Muscle of arm (tissue), 14 donors: ENCODE measurements at places on chromosomes 3 and 15.

- DNase-seq, result peak; percentile 38
These were observed 1.1 kb upstream of the TRIM71 start for GRCh38 chr3:32816439-32817256.

GRCh38 chr15:38714309-38715072, 149.9 kb upstream of the RASGRP1 start:
- peak; percentile 33 for DNase-seq

DNA sequence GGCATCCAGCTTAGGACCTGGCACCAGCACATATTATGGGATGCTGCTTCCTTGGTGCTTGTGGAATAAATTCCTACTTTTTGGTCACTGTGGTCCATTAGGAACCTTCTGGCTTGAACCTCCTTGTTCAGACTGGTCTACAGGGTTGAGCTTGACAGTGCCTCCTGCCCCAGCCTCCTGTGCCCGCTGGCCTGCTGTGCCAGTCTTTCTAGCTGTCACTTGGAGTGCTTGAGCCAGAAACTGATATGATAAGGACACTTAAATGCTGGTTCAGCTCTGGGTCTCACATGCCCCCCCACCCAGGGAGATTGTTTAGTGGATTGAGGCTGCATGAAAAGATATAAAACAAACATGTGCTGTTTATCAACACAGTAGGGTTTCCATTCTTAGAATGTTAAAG, 147.8 kb downstream of the SLCO3A1 start:
- DNase-seq, result no peak

- peak; percentile 46 for DNase-seq
These were observed 473.8 kb downstream of the TAFA4 start for GRCh38 chr3:68458581-68458980.

DNA sequence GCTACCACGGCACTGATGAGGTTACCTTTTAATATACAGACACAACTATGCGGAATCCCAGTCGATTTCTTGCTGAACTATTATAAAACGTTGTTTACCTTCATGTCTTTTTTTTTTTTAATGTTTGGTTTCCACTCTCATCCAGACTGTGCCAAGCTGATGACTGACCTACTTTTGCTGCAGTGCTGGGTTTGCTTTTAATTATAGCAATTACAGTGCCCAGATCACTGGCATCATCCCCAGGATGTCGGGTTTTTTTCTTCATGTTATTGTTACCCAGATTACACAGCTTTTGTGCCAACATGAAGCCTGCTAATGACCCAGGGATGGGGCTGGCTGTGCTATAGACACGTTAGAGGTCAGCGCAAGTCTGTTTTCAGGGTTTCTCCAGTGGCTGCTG, 294.0 kb upstream of the ATP10A start:
- no peak for DNase-seq

DNA sequence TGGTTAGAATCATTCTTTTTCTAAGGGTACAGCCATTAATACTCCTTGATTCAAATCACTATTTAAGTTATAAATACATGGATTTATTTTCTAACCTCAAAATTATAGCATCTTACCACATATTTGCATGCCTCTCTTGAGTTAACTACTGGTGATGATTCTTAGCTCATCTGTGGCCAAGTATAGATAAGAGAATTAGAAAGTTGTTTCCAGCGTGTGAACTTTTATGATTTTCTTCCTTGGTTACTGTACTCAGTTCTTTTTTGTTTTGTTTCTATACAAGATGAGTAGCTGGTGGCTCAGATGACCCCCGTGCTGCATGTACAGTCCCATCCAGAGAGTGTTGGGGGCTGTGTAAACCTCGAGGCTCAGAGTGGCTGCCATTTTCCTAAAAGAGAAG, 124.6 kb downstream of the IGF1R start:
- no peak for DNase-seq

GRCh38 chr15:94670438-94671034, 439.2 kb downstream of the MCTP2 start:
- peak; percentile 59 for DNase-seq

DNA sequence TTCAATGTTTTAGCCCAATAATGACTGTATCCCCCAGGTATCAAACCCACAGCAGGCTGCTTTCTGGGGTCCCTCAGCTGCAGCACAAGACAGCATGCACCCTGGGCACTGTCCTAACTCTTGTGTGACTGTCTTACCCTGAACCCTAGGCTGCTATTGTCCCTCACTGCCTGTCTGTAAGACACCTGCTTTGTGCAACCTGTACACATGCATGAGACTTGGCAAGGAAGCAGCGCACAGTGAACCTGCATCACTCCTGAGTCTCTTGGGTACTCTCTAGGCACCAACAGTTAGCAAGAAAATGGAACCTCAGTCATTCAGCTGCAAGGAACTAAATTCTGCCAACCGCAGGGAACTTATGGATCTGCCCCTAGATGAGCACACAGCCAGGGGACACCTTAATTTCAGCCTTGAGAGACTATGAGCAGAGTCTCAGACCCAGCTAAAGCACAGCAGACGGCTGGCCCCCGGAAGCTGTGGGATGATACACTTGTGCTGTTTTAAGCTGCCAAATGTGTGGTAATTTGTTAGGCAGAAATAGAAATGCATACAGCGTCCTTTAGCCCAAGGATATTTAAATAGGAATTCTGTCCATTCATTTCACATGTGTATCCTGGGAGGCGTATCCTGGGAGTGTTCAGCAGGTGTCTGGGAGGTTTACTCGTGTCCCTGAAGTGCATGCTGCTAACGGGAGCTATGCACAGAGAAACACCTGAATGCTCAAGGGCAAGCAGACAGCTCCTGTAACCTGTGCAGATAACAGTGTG, 223.8 kb downstream of the KLF13 start:
- DNase-seq, result no peak

GRCh38 chr3:98613616-98614015, 20.2 kb upstream of the CPOX start:
- DNase-seq, result no peak

GRCh38 chr15:41659190-41659589, 1.0 kb upstream of the MGA start:
- DNase-seq, result no peak

DNA sequence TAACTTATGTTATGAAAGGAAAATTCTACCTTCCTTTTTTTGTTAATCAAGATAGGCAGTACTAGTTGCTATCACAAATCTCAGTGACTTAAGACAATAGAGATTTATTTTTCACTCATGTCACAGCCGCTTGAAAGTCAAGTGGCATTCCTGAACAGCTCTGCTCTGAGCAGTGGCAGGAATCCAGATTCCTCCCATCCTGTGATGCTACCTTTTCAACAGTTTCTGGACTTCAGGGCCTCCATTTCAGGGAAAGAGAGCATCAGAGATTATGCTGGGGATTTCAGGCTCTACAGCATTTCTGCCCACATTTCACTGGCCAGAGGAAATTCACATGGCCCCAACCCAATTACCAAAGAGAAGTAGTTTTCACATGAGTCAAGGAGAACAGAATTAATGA, 83.4 kb downstream of the IL1RAP start:
- no peak for DNase-seq

- DNase-seq, result no peak
These were observed 6.6 kb downstream of the GPX1 start for GRCh38 chr3:49351521-49352011.

GRCh38 chr3:171875923-171876412, 32.8 kb downstream of the TMEM212 start:
- DNase-seq, result no peak

GRCh38 chr15:61038387-61038786, 190.7 kb downstream of the RORA start:
- no peak for DNase-seq

DNA sequence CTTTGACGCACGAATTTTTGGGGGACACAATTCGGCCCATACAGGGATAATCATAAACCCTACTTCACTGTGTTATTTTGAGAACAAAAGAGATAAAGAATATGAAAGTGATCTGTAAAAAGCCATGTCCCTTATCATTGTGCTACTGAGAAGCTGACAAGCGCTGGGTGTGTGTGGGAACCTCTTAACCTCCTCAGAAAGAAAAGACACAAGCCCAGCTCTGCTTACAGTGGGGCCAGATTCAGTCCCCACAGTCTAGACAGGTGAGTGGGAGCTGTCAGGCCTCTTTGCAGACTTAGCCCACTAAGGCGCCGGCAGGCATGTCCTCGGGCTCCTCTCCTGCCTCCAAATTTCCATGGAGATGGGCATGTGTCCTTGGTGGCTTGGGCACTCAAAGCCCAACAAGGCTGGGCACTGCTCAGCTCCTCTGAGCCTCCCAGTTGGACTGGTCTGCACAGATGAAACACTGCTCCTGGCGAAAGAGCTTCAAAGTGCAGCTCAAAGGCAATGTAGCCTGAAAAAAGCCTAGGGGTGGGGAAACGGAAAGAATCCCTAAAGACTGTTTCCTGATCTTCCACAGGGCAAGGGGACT, 64.4 kb upstream of the ETV5 start:
- no peak for DNase-seq

GRCh38 chr3:138657508-138657907, 48.9 kb downstream of the FAIM start:
- no peak for DNase-seq

- no peak for DNase-seq
These were observed 24.6 kb downstream of the SPPL2A start for GRCh38 chr15:50740955-50741354.

DNA sequence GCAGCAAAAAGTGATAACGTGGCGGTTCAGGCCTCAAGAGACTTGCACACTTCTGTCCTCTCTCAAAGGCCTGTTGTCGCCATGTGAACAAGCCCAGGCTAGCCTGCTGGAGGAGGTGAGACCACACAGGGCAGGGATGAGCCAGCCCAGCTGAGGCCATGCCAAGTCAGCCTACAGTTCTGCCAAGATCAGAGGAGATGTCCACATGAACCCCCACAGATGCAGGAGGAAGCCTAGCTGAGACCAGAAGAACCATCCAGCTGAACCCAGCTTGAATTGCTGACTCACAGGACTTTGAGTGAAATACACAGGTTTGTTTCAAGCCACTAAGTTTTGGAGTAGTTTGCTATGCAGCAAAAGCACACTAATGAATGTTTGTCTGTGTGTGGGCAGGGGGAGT, 50.3 kb upstream of the SEC13 start:
- DNase-seq, result no peak

DNA sequence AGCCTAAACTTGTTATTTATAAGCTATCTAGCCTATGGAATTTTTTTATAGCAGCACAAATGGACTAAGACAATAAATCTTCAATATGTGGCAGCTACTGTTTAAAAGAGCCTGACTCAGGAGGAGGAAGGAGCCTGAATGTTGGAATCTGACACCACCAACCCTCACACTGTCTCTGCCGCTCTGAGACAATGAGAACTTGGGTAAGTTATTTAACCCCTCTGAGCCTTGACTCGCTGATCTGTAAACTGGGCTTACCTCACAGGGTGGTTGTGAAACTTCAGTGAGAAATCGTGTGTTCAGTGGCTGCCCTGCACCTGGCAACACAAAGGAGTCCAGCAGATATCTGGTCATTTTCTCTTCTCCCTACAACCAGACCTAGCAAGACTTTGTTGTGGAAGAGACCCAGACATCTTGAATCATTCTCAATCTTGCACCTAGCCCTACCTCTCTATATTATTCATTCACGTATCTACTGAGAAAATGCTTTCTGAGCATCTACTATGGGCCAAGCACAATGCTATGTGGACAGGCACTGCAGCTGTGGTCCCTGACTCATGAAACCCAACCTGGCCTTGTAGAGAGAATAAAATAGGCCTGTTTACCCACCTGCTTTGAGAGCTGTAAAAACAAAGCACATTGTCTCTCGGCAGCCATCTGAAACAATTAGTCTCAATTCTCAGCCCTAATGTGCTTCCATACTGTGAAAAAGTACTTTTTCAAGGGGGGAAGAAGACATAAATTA, 81.9 kb upstream of the SLC25A36 start:
- no peak for DNase-seq

DNA sequence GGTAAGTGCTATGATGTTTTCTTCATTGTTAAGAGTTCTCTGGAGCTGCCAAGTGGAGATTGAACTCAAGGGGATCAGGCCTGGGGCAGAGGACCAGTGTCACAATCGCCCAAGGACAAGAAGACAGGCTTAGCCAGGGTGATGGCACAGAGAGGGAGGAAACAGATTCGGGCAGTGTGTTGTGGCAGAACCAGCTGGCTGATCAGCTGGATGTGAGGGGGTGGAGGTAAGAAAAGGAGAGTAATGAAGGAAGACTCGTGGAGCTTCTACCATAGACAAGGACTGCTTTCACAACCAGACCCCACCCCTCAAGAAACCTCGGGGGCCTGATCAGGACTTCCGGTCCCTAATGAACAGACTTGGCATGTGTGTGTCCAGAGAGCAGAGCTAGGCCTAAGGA, 60.9 kb upstream of the LINGO1 start:
- DNase-seq, result no peak

DNA sequence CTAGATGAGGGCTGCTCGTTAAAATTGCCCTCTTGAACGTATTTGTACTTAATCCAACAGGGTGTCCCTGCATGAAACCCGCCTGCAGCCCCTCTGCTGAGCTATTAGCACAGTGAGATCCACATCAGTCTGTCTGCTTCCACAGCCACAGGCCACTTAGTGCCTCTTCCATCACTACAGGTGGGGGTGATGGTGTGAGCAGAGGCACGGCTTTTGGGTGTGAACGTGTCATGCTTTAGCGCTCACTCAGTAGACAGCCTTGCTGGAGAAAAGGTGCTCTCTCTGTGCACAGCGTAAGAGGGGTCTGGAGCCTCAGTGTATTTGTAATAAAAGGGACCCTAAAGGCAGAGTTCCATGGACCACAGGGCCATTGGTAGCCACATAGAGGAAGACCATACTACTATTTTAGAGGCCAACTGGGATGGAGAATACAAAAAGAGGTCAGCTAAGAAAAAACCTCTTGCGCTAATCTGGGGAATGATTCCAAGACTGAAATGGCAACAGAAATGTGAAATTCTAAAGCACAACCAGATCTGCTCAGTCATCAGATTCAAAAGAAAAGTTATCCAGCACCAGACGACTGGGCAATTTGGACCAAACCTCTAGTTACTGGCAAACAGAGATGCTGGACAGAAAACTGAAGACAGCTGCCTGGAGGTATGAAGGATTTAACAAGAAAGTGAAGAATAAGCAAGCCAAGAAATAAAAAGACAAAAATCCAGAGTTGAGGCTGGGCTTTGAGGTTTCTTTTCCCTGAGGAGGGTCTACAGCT, 120.2 kb downstream of the ATP10A start:
- peak; percentile 38 for DNase-seq

- no peak for DNase-seq
These were observed 40.7 kb downstream of the ARHGEF3 start for GRCh38 chr3:56761023-56761422.

GRCh38 chr3:177221744-177222143, 24.5 kb upstream of the TBL1XR1 start:
- DNase-seq, result no peak
